ENCODE measurements at places on chromosomes 5 and 9. TPM values are rescaled to one million over a fixed set of nuclear protein-coding genes. Genes with fewer than 3 reads are reported as not detected.
A peak's percentile ranks its signal among the peaks of the same experiment; 100 is the strongest.

DNA sequence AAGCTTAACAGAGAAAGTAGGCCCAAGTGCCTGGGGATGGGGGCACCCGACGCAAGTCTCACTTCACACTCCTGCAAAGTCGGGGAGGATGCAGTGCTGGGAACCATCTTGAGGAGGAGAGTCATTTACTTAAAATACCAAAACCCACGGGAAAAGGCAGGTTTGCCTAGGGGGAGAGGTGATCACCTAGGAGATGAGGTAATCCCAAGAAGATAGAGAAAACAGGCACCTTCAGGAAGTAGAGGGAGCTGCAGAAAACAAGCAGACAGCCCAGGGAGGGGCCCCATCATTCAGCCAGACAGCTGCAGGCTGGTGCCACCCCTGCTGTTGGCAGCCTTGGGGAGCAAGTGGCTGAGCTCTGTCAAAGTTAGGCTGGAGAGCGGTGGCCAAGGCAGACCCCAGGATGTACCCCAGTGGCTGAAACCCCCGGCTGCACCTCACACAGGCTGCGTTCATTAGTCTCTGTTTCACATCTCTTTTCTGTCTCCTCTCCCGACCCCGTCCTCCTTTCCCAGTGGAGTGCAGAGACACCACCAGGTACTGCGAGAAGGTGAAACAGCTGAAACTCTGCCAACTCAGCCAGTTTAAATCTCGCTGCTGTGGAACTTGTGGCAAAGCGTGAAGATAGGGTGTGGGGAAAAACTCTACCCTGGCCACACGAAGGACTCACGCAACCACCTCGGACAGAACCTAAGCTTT lies 124.9 kb downstream of the SAXO1 start:
- DNase-seq = no peak

- no peak for DNase-seq
Observed at GRCh38 chr9:77011973-77012821, 7.3 kb upstream of the FOXB2 start.

DNA sequence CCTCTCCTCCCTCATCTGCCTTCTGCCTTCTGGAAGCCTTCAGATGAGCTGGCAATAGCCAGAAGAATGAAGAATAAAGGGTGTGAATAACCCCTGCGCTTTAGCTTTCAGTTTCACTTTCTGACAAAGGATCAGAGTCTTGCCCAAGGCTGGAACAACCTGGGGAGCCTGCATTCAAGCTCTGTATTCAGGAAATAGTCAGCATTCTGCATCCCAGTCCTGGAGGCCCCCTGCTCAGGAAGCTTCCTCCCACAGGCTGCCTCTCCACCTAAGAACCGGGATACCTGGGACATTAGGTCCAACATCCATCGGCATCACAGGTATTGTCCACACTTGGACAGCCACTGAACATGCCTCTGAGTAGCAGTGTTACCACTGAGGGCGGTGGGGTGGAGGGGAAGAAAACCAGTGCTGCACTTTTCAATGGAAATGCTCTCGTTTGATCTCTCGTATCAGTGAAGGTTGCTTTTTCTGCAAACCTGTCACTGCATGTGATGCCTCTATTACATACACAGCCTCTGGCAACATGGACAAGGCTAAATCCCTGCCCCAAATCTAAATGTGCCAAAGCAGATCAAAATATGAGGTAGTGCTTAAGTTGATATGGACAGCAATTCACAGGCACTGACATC lies 39.8 kb upstream of the ACO1 start:
- DNase-seq = no peak

- DNase-seq = no peak
Observed at GRCh38 chr5:107169867-107170266, 500.9 kb downstream of the EFNA5 start.

DNA sequence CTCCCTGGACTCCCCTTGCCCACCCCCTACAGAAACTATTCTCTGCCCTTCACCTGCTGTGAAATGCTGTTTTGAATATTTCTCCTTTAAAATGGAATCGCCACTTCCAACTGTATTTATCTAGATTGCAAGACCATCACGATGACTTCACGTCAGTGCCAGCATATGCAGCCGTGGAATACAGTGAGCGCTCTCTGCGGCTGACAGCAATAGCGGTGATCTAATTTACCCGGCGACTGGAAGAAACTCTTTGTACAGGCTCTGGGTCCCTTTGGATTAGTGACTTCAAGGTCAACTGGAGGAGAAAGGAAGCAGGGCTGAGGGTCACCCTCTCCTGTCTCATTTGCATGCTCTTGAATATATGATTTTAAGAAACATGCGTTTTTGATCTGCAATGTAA lies 192.0 kb downstream of the IRX1 start:
- DNase-seq = no peak

GRCh38 chr9:106879439-106879882 lies 16.5 kb downstream of the ZNF462 start:
- no peak for DNase-seq

GRCh38 chr5:42677156-42677842 lies 79.3 kb upstream of the CCDC152 start:
- no peak for DNase-seq

GRCh38 chr5:161007879-161008278 lies 155.9 kb upstream of the ATP10B start:
- no peak for DNase-seq

DNA sequence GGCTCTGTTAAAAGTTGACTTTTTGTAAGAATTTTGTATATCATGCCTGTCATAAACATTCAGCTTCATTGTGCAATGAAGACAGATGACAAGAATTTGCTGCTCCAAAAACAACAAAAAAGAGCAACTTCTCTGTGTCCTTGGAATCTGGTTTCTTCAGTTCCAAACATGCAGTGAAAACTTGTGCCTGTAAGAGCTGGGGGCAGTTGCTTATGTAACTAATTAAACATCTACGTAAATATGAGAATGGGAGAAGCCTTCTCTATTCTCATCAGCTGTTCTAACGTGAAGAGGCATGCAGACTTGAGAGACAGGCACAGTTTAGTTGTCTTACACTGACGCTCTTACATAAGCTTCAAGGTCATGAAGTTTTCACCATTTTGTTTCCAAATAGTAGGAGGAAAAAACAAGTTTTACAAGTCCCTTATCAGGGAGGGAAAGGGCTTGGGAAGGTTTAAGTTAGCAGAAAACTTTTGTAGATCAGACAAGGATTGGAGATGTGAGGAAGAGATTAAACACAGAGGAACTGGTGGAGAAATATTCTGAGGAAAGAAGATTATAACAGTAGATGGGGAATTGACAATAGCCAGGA lies 170.4 kb downstream of the RFK start:
- DNase-seq = no peak

DNA sequence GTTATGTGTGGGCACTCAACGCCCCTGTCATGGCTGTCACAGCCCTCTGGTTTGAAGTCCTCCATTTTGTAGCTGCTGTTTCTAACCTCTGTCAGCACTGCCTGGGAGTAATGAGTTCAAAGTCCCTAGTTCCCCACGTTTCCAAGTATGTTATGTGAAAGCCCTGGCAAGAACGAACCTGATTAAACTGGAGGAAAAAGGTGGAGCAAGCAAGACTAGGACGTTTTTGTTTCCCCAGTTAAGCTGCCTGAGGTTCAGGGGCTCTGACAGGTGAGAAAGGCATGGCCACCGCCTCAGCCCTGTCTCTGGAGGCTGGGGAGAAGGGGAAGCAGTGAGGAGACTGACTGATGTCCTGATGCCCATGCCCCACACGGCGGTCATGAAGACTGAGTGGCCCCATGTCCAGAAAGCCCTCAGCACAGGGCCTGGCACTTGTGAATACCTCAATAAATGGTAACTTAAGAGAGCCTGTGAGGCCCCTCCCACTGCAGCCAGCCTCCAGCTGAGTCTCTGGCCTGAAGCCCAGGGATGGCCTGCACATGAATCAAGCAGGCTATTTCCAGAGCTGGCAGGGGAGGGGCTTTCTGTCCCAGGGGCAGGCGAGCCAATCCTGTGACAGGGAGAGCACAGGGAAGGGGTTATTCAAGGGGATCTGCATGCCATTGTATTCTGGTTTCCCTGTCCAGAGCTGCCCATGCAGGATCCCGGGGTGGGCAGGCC lies 61.8 kb downstream of the PFDN1 start:
- DNase-seq = peak; percentile 58

DNA sequence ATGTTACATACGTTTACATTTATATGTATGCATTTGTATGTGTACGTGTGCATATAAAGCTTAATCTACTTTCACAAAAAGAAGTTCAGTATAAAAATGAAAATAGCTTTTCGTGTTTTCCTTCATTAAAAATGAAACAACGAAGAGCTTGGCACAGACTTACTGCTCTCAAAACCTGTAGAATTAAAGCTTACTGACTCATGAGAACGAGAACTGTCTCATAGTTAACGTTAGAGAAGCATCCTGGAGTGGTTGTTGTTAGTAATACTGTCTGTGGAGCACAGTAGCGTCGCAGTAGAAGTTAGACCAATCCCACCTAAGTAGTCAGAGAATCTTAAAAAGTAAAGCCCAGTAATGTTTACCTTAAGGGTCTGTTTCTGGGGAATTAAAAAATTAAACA lies 1.3 kb downstream of the MAT2B start:
- DNase-seq = no peak

DNA sequence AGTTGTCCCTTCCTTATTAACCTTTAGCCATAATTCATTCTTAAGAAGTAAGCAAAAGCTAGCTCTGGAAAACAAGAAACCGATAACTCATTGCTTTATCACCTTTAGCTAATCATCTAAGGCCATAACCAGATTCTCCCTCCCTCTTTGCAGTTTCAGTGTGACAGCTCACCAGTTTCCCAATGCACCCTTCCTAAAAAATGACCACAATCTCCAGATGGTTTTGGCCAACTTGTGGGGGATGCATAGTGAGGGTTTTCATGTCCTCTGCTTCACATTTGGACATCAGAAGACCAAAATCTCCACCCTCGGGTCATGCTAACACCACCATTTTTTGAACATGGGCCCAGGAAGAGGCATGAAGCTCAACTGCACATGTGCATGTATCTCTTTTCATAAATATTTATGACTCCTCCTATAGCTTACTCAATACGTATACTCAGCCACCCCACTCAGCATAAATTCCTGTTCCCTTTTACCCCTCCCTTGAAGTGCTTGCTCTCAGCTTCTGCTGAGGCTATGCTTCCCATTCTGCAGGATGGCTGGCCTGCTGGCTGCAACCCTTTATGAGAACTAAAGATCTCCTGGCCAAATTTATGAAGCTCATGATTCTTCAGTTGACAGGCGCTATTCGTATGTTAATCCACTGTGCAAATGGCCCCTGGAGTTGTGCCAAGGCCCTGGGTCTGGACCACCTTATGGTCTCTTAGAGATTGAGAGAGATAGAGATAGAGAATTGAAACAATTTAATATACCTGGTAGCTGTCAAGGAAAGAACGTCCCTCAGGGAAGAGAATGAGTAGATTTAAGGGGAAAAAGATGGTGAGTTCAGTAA lies 14.8 kb downstream of the PPP3R2 start:
- no peak for DNase-seq

GRCh38 chr5:39080597-39081204 lies 6.5 kb upstream of the RICTOR start:
- DNase-seq = no peak

DNA sequence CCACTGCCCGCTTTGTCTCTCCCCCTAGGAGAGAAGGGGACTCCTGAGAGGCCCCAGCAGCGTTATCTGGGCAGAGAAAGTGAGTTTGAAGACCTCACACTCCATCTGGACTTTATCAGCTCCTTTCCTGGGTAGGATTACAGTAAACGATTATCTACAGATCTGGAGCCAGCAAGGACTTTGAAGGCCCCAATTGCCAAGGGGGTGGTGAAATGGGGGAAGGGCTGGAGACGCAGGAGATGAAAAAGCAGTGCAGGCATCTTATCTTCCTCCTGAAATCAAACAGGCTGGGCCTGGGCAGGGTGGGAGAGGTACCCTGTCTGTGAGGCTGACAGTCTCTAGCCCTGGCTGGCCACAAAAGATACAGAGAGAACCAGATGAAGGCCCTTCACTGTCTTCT lies 105.8 kb upstream of the MSX2 start:
- no peak for DNase-seq

COL5A1 gene
- 5.7 TPM for total RNA-seq

TMEM252 gene
- total RNA-seq = not detected

FOXD4L4 gene
- total RNA-seq = 0.10 TPM

GPR151 gene
- not detected for total RNA-seq

DOCK8 gene
- total RNA-seq = 1.4 TPM

TLR4 gene
- 0.33 TPM for total RNA-seq

S100Z gene
- total RNA-seq = not detected
